AG09319 (cell line): ENCODE measurements at places on chromosomes 4 and X.
A peak's percentile ranks its signal among the peaks of the same experiment; 100 is the strongest.

- DNase-seq = no peak
Measured at GRCh38 chr4:48588230-48589097, 98.4 kb downstream of the ZAR1 start.

- no peak for DNase-seq
Measured at GRCh38 chrX:65406532-65406931, 128.1 kb downstream of the LAS1L start.

- no peak for DNase-seq
Measured at GRCh38 chr4:150997141-150997540, 17.9 kb downstream of the LRBA start.

DNA sequence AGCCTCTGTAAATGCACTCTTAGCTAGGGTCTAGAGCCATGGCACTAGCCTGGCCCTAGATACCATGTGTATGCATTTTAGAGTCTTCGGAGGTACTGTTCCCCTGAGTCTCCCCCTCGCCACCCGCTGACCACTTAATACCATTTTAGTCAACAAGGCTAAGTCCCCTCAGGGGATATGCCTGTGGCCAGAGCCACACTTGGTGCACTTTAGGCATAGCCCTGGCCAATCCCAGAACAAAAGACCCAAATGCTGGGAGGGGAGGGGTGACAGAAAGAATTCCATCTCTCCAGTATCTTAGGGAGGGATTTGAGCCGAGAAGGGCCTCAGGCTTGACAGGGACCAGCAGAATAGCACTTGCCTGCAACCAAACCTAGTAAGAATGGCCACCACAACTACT, 28.6 kb upstream of the BCORL1 start:
- DNase-seq = no peak

DNA sequence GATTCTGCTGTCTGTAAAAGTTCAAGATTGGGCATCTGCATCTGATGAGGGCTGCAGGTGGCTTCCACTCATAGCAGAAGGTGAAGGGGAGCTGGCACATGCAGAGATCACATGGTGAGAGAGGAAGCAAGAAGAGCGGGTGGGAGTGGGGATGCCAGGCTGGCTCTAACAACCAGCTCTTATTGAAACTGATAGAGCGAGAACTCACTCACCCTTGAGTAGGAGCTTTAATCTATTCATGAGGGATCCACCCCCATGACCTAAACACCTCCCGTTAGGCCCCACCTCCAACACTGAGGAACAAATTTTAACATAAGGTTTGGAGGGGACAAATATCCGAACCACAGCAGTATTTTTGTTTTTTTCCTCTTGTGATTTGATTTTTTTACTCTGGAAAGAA, 45.8 kb downstream of the PHOX2B start:
- no peak for DNase-seq

- DNase-seq = no peak
Measured at GRCh38 chrX:8741981-8742380, 10.0 kb upstream of the ANOS1 start.

DNA sequence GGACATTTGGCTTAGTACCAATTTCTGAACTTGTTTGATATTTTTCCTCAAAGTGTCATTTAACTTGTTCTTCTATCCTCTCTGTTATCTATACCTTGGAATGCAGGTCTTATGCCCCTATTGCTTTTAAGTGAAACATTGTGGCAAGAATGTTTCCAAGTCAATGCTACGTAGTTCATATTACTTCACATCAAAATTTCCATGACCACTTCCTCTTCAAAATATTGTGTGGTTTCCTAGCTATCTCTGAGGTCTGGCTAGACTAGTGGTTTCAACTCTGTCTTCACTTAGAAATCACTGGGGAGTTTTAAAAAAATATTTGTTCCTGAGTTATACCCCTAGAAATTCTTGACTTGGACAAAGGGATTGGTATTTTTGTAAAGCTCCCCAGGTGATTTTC, 20.2 kb upstream of the RASGEF1B start:
- DNase-seq = no peak

- DNase-seq = no peak
Measured at GRCh38 chr4:102250341-102250740, 94.9 kb downstream of the SLC39A8 start.

GRCh38 chrX:137550665-137551261, 15.2 kb upstream of the ZIC3 start:
- no peak for DNase-seq

- DNase-seq = no peak
Measured at GRCh38 chr4:2443956-2444740, 24.8 kb upstream of the RNF4 start.

DNA sequence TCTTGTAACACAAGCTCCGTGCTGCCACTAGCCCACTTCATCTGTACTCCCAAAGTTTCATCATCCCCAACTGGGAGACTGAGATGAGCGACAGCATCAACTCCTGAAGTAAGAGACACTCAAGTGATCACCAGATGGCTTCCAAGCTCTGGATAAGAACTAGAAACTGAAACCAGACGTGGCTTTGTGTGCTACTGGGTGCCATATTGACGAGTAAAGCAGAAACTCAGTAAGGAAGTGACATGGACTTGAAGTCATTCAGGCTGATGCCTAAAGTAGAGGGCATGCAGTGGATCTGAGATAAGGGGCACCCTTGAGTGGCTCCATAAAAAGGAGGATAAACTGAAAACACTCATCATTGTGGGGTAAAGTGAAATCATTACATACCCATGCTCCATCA, 72.4 kb downstream of the PCYT1B start:
- no peak for DNase-seq

GRCh38 chr4:6773616-6774540, 8.6 kb upstream of the KIAA0232 start:
- DNase-seq = no peak

- no peak for DNase-seq
Measured at GRCh38 chr4:2785613-2786012, 7.3 kb upstream of the SH3BP2 start.

DNA sequence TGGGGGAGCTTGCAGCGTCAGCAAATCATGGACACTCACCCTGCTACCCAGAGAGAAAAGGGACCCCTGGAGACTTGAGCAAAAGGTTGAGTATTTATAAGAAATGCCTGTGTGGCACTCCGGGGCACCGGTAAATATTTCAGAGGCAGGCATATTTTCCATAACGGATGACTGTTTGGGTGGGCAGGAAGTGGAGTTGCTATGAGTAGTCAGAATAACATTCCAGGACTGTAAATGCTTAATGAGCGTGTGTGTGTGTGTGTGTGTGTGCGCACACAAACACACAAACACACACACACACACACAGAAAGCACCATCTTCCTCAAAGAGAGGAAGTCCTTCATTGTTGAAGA, 74.6 kb downstream of the MXRA5 start:
- DNase-seq = peak; percentile 42

GRCh38 chr4:182494103-182494502, 250.9 kb downstream of the TENM3 start:
- DNase-seq = no peak

GRCh38 chrX:25039036-25039435, 23.3 kb upstream of the ARX start:
- no peak for DNase-seq

DNA sequence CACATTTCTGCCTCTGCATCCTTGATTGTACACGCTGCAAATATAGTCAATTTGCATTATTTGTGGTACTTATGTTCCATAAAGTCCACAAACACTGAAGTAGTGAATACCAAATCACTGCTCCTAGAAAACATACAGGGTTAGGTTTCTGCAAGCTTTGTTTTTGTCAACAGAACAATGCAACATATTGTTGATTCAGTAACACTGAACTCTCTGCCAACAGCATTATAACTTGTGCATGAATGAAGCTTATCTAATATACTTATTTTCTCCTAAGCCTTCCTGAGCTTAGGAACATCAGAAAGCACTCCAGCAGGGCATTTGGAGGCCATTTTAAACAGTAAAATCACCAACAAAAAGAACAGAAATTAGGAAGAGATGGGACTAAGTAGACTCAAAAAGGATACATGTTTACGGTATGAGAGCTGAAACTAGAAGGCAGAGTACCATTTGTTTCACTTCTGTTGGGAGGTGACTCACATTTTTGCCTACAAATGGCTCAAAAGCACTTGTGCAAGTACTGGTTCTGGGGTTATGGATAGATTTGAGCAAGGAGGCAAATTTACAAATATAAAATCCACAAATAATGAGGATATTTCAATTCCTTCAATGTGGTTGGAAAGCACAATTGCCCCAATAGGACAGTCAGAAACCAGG, 14.1 kb downstream of the COX18 start:
- no peak for DNase-seq
